ENCODE measurements at places on chromosomes 5 and 9.

DNA sequence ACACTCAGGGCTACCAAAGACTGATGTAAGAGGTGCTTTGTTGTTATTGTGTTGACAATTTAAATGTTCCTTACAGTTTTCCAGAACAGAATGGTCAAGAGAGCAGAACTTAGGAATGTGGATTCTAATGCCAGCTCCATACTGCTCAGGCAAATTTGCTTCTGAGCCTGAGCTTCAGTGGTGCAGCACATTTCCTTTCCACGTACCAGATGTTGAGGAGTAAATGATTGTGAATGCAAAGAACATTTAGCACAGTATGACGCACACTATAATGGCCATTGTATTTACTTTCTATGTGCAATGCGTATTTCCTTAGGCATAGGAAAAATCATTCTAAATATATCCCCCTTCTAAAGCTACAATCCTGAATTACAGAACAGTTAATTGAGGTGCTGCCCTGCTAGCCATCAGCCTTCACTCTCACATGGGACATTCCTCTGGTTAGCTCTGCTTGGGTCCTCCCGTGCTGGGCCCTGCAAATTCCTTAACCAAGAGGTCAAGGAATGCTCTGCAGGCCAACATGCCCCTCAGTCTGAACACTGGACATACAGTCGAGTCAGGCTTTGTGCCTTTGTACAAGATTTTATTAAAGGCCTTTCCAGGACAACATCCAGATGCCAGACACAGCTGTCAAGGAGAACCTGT is 21.1 kb upstream of the TMEM174 start:
- no peak for DNase-seq

DNA sequence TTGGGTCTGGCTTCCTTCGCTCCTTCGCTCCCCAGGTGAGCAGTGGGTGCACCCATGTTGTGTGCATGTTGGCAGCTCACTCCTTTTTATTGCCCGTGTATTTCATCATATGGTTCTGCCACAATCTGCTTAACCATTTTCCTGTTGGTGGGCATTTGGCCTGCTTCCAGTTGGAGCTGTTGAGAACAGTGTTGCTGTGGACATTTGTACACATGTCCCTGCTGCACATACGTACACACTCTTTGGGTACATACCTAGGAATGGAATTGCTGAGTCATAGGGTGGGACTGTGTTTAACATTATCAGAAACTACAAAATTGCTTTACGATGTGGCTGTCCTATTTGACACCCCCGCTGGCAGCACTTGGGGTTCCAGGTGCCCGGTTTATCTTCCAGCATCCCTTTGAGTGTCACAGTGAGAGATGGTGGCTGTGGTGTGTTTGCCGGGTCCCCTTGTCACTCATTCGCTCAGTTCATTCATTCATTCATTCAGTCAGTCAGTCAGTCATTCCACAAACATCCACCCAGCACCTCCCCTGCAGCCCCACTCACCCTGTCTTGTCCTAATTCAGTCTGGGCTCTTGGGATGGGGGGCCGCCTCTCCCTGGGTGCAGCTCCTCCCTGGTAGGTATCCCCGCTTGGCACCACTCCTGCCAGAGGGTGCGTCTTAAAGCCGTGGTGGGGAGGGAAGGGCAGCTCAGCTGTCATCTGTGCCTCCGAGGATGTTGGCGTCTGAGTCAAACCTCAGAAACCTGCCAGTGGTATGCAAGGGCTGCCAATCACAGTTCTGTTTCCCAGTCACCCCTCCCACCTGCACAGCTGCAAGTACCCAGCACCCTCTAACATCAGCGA is 7.9 kb upstream of the FIBCD1 start:
- DNase-seq, result no peak

GRCh38 chr5:9785751-9786150 is 155.6 kb upstream of the TAS2R1 start:
- DNase-seq, result no peak

- DNase-seq, result peak; percentile 20
Observed at GRCh38 chr9:37209431-37210386, 89.3 kb downstream of the ZCCHC7 start.

DNA sequence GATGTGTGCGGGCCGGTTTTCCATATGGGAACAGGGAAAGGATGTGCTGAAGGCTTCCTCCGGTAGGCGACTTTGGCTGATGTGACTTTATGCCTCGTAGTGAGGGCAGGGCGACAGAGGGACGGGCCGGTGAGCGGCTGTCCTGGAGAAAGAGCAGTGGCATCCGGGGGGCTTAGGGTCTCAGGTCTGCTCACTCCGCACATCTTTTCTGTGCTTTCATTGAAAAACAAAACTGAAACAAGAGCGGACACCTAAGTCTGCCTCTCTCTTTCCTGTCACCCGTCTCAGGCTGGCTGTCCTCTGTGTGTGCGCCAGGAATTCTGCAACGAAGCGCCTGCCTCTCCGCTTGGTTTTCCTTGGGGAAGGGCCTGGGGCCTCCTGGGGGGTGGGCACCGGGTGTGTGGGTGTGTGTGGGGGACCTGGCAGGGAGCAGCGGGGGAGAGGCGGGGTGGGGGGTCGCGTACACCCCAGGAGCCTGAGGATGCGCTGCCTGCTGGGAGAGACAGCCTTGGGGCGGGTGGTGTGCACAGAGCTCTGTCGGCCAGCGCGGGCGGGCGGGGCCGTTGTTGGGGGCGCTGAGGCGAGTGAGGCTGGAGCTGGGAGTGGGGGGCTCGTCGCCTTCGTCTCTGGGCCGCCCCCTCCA is 580 bp upstream of the PRRX2 start:
- no peak for DNase-seq

DNA sequence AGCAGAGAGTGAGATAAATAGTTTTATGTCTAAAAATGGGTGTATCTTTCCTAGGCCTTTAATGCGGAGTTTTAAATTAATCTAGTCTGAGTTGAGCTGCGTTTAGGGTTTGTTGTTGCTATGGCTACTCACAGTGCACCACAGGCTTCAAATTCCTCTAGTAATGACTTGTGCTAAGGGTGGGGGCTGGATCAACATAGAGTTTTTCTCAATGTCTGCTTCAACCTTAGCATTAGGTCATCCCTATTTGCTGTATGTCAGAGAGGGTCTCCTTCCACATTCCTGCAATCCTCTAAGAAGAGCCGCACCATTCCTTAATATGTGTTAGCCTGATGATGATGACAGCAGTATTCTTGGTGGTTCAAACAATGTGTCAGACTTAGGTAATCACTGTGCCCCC is 465.6 kb upstream of the KIF2A start:
- no peak for DNase-seq

DNA sequence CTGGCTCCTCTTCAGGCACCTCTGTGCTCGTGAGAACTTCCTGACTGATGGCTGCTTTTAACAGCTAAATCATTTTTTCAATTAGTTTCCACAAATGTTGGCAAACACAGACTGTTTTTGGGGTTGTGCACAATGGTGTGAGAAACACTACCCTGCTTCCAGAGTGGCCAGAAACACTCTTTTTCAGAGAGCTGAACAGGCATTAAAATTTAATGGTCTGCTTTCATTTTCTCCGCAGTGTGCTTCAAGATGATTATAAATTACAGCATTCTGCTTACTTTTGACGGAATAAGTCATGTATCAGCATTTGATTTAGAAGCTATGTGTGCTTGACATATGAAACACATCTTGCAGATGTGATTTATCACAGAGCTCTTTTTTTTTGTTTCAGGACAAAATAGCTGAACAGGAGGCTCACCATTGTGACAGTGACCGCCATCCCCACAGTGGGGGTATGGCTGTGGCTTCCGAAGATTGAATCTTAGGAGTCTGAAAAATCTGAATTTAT is 454.5 kb upstream of the ZNF608 start:
- DNase-seq, result no peak

Data from lung microvascular endothelial cell (primary cell).